ENCODE measurements at places on chromosomes 5 and 9.

- DNase-seq: no peak
Observed at GRCh38 chr5:172748341-172748843, 22.6 kb downstream of the DUSP1 start.

DNA sequence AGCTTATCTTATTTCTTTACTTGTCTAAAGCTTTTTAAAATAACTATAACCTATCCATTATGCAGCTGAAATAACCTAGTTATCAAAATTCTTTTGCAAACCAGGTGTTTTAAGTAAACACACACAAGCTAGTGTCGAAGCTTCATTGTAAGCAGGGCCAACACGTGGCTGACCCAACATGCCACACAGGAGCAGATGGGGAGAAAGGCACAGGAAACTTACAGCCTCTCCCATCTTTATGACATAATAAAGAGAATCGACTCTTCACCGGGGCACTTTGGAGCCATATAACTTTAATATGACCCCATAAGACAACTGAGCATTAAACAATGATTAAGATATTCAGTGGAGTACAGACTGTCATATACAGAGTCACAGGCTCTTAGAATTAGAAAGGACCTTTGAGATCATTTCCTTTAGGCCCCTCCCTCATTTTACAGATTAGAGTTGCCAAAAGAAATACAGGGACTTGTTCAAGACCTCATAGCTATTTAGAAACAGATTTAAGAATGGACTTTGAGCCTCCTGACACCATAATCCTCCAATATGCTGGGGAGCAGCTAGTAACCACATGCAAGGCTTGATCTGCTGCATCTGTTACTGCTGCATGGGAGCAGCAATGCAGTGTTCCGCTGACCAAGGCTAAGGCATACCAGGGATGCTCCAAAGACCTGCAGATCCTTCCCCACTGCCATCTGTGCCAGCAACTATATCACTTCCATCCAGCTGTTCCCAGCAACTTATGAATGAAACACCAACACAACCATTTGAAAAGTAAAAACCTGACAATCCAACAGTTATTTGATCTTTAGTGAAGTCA is 75.4 kb downstream of the RASEF start:
- no peak for DNase-seq

DNA sequence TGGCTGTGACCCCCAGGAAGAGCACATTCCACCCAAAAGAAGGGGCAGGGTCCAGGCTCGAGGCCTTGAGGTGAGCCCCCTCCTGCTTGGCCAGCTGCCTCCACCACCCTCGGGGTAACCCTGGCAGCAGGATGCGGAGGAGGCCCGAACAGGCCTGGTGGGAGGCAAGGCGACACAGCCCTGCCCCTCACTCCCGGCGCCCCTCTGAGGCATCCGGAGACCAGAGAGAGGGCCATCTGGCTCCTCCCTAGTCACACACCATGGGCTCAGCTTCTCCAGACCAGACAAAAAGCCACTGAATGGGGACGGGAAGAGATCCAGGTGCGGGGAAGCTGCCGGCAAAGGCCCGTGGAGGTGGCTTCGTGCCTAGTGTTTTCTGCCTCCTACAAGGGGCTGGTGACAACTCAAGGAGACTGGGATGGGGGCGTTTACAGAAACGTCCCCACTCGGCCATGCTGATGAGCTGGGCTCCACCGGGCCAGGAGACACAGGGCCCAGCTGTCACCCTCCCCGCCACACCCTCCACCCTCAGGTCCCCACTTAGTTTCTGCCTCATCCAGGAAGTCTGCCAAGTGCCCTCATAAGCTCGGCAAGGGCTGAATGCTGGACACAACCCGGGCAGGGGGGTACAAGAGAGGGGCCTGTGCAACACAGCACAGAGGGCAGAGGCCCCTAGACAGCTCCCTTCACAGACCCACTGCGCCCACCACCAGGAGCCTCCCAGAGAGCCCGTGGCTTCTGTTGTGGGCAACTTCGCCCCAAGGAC is 41.9 kb downstream of the NACC2 start:
- DNase-seq: no peak

- peak; percentile 34 for DNase-seq
Observed at GRCh38 chr5:72498284-72498683, 8.9 kb downstream of the ZNF366 start.

- no peak for DNase-seq
Observed at GRCh38 chr5:57033503-57033902, 81.6 kb upstream of the MIER3 start.

DNA sequence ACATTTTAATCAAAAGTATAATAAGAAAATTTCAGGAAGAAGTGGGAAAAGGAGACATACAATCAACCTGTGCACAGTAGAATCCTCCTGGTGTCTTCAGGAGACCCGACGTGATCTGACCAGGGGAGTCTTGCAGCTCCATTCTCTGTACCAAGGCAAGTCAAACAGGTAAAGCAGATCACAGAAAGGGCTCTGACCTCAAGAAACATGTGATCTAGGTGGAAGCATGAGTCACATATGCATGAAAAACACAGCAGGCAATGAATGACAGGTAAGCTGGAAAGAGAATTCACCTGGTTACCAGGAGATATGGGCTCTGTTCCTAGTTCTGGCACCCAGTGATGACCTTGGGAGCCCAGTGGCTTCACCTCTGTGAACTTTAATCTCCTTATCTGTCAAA is 19.4 kb upstream of the FABP6 start:
- no peak for DNase-seq

- DNase-seq: no peak
Observed at GRCh38 chr5:41863871-41864486, 6.2 kb downstream of the OXCT1 start.

GRCh38 chr9:89400403-89401116 is 82.3 kb downstream of the SECISBP2 start:
- no peak for DNase-seq

DNA sequence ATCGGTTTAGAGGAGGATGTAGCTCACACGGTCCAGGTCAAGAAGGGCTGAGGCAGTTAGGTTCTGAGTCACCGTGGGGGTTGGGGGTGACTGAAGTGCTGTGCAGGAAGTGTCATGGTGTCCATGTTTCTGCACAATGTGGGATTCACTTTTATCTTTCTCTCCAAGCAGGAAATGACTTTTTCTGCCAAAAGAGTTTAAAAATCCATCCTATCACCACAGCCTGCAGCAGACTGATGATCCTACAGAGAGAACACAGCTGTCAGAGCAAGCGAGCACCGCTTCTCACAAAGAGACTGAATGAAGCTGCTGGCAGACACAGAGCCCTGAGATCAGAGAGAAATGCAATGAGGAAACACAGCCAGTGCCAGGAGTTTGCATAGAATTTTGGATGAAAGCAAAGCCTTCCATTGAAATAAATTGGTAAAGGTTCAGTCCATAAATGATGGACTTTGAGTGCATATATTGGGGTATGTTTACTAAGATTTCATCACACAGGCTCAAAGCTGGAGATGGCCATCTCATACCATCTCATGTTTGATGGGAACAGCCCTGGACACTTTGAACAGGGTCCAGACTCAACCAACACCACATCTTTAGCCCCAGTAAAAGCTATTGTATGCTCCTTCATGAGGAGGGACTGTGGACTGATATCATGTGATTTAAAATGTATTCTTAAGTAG is 213.9 kb upstream of the FBXL7 start:
- no peak for DNase-seq

DNA sequence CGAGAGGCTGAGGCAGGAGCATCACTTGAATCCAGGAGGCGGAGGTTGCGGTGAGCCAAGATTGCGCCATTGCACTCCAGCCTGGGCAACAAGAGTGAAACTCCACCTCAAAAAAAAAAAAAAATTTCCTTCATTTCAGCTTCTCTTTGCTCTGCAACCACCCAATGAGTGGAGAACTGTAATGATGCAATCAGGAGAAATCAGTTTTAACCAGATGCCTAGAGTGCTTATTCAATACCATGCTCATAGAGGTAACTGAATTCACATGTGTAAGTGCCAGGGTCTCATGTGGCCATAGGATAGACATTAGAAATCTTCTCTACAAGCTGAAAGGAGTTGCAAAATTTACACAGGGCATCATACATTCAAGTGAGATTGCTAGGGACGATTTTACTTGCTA is 70.6 kb downstream of the HMHB1 start:
- DNase-seq: no peak

GRCh38 chr9:78745331-78745730 is 448.4 kb downstream of the PSAT1 start:
- no peak for DNase-seq

- DNase-seq: no peak
Observed at GRCh38 chr5:66326276-66326675, 182.2 kb downstream of the SREK1 start.

- DNase-seq: no peak
Observed at GRCh38 chr5:105508519-105508918, 1945.9 kb upstream of the NUDT12 start.

GRCh38 chr9:37564916-37565315 is 11.3 kb downstream of the FBXO10 start:
- no peak for DNase-seq

- DNase-seq: no peak
Observed at GRCh38 chr5:72234265-72234700, 85.8 kb downstream of the MRPS27 start.

DNA sequence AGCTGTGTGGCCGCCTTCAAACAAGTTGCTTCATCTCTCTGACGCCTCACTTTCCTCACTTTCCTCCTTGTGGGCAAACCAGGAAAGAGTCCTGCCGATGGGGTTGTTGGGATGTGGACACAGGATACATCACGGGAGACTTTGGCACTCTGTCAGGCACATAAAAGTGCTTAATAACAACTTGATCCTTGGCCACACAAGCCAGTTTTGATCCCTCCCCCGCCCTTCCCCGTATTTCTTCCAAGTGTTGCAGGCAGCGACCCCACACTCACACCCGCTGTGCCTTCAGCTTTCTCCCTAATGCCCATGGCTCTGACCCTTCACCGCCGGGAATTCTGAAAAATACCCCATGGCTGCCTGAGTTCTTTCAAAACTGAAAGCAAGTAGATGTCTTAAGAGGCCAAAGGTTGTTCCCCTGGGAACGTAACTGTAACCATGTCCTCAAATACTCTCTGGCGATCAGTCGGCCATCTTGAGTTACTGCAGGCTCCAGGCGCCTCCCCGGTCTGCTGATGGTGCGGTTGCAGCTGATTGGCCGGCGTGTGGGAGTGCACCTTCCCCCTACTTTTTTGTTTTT is 59.8 kb downstream of the ARHGEF37 start:
- no peak for DNase-seq

DNA sequence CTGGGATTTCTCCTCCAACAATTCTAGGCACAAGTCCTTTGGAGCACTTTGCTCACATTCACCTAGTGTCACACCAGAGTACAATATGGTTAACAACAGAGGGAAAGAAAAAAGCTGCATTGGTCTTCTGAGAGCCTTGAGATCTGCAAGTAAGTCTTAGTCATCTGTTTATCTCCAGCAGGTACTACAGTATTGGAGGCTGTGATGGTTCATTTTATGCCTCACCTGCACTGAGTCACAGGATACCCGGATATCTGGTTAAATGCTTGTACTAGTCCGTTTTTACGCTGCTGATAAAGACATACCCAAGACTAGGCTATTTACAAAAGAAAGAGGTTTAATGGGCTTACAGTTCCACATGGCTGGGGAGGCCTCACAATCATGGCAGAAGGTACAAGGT is 525.0 kb downstream of the NR2F1-AS1 start:
- no peak for DNase-seq

DNA sequence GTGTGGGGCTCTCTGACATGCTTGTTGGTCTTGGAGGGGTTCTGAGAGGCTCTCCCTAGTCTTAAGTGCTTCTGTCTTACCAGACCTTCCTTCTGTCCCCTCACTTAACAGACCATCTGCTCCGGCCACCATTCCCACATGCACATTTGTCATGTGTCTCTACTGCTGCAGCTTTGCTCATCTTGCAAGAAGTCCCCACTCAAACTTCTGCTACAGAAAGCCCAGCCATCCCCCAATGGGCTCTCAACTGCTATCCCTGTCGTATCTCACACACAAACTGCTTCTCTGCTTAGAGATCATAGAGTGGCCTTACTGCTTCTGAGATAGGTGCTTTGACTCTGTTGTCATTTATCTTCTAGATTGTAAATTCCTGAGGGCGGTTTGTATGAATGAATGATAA is 69.4 kb downstream of the NUP214 start:
- no peak for DNase-seq

GRCh38 chr9:109107402-109108240 is 12.1 kb downstream of the TMEM245 start:
- peak; percentile 53 for DNase-seq

DNA sequence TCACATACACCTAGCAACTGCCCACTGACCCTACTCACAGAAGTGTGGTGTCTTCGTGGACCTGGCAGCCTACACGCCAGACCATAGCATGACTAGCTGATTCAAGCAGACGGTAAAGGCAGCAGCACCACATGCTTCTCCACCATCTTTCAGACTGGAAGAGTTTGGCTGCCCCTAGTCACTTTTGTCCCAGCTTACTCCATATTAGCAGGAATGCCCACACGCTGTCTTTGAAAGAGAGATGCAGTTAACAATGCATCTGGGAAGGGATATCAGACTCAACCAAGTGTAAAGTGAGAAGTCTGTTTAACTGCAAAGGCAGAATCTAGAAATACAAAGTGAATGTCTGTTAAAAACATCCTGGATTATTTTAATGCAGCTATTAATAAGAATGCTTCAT is 177.2 kb upstream of the GNA14 start:
- no peak for DNase-seq

- no peak for DNase-seq
Observed at GRCh38 chr9:36911601-36912412, 122.3 kb downstream of the PAX5 start.

DNA sequence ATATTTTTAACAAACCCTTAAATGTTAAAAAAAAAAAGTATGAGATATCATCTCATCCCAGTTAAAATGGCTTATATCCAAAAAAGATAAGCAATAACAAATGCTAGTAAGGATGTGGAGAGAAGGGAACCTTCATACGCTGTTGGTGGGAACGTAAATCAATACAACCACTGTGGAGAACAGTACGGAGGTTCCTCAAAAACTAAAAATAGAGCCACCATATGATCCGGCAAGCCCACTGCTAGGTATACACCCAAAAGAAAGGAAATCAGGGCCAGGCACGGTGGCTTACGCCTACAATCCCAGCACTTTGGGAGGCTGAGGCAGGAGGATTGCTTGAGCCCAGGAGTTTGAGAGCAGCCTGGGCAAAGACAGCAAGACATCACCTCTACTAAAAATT is 3.0 kb downstream of the MTMR12 start:
- DNase-seq: no peak

DNA sequence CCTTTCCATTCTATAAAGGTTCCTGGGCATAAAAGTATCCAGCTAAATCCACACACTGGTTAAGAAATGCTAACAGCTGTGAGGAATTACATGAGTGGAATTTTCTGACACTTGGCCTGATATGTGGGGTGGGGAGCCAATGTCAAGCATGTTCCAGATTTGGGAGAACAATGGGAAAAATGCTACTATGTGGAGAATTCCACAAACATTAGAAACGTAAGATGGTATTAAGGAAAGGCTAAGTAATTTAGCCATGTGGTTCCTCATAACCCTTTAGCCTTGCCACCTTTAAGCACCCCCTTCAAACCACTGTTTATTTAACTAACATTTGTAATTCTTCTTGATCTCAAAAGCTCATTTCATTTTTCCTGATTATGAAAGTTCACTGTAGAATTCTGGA is 149.2 kb downstream of the GNA14 start:
- DNase-seq: no peak

- DNase-seq: no peak
Observed at GRCh38 chr5:108911055-108911454, 163.4 kb downstream of the FER start.

Data from amniotic stem cell (primary cell).